ENCODE measurements at places on chromosomes 12 and 14. TPM values are rescaled to one million over a fixed set of nuclear protein-coding genes. Genes with fewer than 3 reads are reported as not detected.

LRTM2 gene
- total RNA-seq = not detected

TRIM9 gene
- 0.93 TPM for total RNA-seq

AKAP3 gene
- 4.1 TPM for total RNA-seq

KRT71 gene
- total RNA-seq = not detected

IFI27L1 gene
- total RNA-seq = 10.1 TPM

NKX2-1 gene
- 0.23 TPM for total RNA-seq

ARHGAP9 gene
- total RNA-seq = 413 TPM

SMCO2 gene
- total RNA-seq = not detected

CCDC196 gene
- total RNA-seq = not detected

IL31 gene
- not detected for total RNA-seq

KCNJ8 gene
- total RNA-seq = not detected

STXBP6 gene
- total RNA-seq = 0.25 TPM

HCAR2 gene
- not detected for total RNA-seq

VRTN gene
- total RNA-seq = 0.06 TPM

RPL10L gene
- not detected for total RNA-seq

NRL gene
- total RNA-seq = 3.4 TPM

TSHR gene
- 1.3 TPM for total RNA-seq

SERPINA1 gene
- total RNA-seq = 7.6 TPM

HOXC11 gene
- not detected for total RNA-seq

GLT1D1 gene
- not detected for total RNA-seq

RTL1 gene
- not detected for total RNA-seq

TAS2R20 gene
- total RNA-seq = 2.8 TPM

ANHX gene
- not detected for total RNA-seq

TMEM132D gene
- not detected for total RNA-seq

TRMT5 gene
- total RNA-seq = 7.6 TPM

MDGA2 gene
- not detected for total RNA-seq

NOXRED1 gene
- total RNA-seq = 1.4 TPM

ACVRL1 gene
- total RNA-seq = not detected

KICS2 gene
- total RNA-seq = 20.0 TPM

OTUB2 gene
- total RNA-seq = 0.46 TPM

NPFF gene
- not detected for total RNA-seq

COX8C gene
- total RNA-seq = not detected

CLEC4D gene
- total RNA-seq = not detected

PLCZ1 gene
- not detected for total RNA-seq

SRRM4 gene
- total RNA-seq = not detected

TAC3 gene
- not detected for total RNA-seq

MUCL1 gene
- total RNA-seq = not detected

SOCS2 gene
- 37.3 TPM for total RNA-seq

CACNA1C gene
- 0.15 TPM for total RNA-seq

MYH7 gene
- total RNA-seq = not detected

PLEKHD1 gene
- total RNA-seq = 0.61 TPM

OTOGL gene
- total RNA-seq = not detected

ETFBKMT gene
- 1.6 TPM for total RNA-seq

FAR2 gene
- total RNA-seq = 2.2 TPM

PTGER2 gene
- total RNA-seq = 38.8 TPM

SRGAP1 gene
- total RNA-seq = 0.38 TPM

ADGRD1 gene
- total RNA-seq = not detected

LTBP2 gene
- total RNA-seq = 0.98 TPM

NTF3 gene
- not detected for total RNA-seq

MIPOL1 gene
- total RNA-seq = 0.49 TPM

CEBPE gene
- 0.33 TPM for total RNA-seq

UBE2N gene
- total RNA-seq = 75.3 TPM

NCKAP5L gene
- total RNA-seq = 11.1 TPM

MEG3 gene
- not detected for total RNA-seq

FOXM1 gene
- total RNA-seq = 1.6 TPM

CKB gene
- 7.6 TPM for total RNA-seq

MORN3 gene
- total RNA-seq = 3.9 TPM

All from T-cell (primary cell).